Mucosa of gallbladder (tissue), 1 donor: ENCODE measurements at places on chromosomes 7 and 10. TPM values are rescaled to one million over a fixed set of nuclear protein-coding genes. Genes with fewer than 3 reads are reported as not detected.

ODAD2 gene
- total RNA-seq = 0.86 TPM

PRRT4 gene
- 0.63 TPM for total RNA-seq

SHTN1 gene
- 36.7 TPM for total RNA-seq

NKX1-2 gene
- 0.09 TPM for total RNA-seq

MUC12 gene
- total RNA-seq = 0.72 TPM

AKR1C3 gene
- total RNA-seq = 553 TPM

CALML5 gene
- total RNA-seq = not detected

GRCh38 chr7:45885264-45885882, 2.9 kb upstream of the IGFBP1 start:
- DNase-seq = no peak

- DNase-seq = peak; percentile 34
These were observed 103.1 kb downstream of the ZNF467 start for GRCh38 chr7:149670288-149670687.

GRCh38 chr10:89364531-89364930, 13.3 kb upstream of the IFIT1B start:
- no peak for DNase-seq

DNA sequence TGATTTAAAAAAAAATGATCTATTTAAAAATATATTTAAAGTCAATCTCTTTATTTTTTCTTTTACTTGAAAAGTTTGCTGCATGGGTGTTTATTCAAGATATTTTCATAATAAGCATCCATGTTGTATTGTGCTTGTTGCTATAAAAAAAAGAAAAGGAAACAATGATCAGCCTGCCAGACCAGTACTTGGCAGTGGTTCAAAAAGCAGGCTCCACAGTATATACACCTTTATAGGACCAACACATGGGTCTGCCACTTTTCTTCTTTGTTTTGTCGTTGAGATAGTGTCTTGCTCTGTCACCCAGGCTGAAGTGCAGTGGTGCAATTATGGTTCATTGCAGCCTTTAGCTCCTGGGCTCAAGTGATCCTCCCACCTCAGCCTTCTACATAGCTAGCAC, 228.0 kb downstream of the TWIST1 start:
- no peak for DNase-seq

GRCh38 chr7:2012044-2012900, 220.5 kb downstream of the MAD1L1 start:
- DNase-seq = no peak

DNA sequence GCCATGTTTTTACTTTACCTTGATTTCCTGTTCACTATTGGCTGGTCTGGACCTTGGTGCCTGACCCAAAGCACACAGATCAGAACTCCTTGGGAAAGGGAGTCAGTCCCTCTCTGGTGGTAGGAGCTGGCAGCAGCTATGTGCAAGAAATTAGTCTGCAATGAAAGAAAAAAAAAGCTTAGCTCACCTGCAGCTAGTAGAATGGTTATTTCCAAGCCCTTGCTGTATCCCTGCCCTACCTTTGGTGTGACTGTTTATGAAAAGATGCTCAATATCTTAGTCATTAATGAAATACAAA, 68.1 kb upstream of the PAPSS2 start:
- no peak for DNase-seq

GRCh38 chr7:94477878-94478277, 31.7 kb upstream of the CASD1 start:
- no peak for DNase-seq

GRCh38 chr7:69800495-69800894, 202.2 kb downstream of the AUTS2 start:
- peak; percentile 32 for DNase-seq

DNA sequence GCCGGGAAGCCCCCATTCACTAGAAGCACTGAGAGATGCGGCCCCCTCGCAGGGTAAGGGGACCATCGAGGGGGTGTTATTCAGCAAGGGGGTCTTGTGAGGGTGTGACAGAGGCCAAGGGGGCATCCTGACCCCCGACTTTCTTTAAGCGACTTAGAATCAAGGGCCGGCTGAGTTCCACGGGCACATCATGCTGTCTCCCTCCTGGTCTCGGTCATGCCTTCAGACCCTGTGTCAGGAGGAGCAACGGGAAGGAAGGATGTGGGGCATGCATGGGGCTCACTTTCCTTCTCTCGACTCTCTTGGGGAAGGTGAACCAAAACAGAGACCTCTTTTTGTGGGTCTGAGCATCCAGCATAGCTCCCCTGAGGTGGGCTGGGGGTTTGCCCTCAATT, 2.5 kb downstream of the ACSL5 start:
- DNase-seq = no peak
